Activated CD4-positive, alpha-beta T cell treated with anti-CD3 and anti-CD28 coated beads, Interleukin-2, amount 50 U/mL, for 16 hours (primary cell): ENCODE measurements at places on chromosomes 12 and 14.

DNA sequence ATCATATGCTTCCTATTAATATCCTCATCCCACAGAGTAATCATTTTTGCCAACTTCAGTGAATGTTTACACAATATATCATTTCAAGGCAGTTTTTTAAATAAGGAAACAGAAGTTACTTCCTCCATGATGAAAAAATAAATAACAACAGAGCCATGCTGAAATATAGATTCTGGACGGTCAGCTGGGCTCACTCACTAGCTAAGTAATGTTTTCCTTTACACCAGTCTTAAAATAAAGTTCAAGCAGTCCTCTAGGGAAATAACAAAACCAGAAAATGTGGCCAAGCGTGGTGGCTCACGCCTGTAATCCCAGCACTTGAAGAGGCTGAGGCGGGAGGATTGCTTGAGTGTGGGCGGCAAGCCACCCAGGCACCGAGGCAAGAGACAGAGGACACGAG lies 28.7 kb downstream of the AICDA start:
- no peak for DNase-seq

GRCh38 chr12:132619386-132620112 lies 973 bp downstream of the P2RX2 start:
- no peak for DNase-seq

GRCh38 chr12:55935738-55936151 lies 4.8 kb downstream of the DGKA start:
- no peak for DNase-seq

DNA sequence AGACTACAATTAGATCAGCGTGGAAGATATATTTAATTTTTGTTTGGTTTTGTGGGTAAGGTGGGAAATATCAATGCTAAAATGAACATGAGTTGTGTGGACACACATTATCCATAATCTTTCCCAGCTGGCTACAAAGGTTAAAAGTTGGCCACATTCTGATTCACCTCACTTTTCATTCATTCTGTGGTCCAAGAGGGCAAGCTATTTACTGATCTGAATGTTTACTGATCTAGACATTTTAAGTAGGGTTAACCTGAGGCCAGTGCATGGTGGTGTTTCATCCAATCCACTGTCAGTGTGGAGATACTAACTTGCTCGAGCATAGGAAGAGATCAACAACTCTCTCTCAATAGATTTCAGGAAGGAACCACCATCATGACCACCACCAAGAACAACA lies 71.6 kb downstream of the DCAF5 start:
- no peak for DNase-seq

DNA sequence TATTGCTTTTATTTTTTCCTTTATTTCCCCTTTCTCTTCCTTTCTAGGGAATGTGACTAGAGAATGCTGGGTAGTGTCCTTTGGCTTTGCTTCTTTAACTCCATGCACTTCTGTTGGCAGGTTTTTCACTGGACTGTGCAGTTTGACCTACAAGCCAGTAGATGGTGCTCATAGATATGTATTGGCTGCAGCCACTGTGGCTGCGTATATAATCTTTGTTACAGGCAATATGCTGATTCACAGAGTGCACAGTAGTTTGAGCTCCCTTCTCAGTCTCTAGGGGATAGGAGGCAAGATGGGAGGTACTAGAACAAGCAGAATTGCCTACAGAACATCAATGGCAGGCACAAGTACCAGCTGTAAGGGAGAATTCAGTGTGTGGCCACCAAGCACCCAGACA lies 503.5 kb downstream of the LRFN5 start:
- DNase-seq = no peak

DNA sequence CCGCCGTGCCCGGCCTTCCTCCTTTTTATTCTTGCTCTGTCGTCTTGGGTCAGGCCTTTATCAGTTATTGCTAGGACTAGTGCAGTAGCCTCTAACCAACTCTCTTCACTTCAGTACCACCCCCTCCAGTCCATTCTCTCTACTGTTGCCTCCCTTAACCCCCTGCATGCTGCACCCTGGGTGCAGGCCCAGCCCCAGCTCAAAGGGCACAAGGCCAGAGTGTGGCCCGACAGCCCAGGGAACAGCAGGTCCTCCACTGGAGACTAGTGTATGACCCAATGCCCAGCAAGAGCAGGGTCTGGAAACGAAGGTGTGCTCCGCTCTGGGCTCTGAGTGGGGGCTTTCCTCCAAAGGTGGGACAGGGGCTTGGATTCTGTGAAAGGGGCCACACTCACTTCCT lies 30.0 kb upstream of the RFLNA start:
- no peak for DNase-seq

GRCh38 chr12:116099652-116100432 lies 177.7 kb downstream of the MED13L start:
- peak; percentile 39 for DNase-seq

- DNase-seq = no peak
These were observed 14.3 kb downstream of the PPP1R12A start for GRCh38 chr12:79920421-79921238.

DNA sequence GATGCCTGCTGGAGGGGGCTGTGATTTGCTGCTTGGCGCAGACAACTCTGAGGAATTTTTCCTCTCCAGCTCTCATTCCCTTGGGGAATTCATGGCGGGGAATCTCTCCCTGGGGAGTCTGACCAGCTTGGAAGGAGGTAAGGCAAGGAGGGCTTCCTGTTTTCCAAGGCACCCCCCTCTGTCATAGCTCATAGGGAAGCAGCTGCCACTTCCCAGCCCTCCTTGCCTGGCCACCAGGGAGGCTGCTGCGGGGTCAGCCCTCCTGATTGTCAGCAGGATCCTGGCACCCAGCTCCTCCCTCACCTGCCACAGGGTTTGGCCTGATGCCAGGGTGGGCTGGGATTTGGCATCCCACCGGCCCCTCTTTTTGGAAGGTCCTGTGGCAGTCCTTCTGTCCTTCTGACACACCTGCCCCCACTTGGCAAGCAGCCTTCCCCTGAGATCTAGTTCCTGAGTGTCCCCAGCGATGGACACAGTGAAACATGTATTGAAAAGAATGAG lies 74.9 kb downstream of the TSPAN9 start:
- DNase-seq = no peak

GRCh38 chr12:124832856-124833255 lies 30.8 kb downstream of the SCARB1 start:
- no peak for DNase-seq
